Activated CD4-positive, alpha-beta T cell treated with anti-CD3 and anti-CD28 coated beads, Interleukin-2, amount 50 U/mL, for 1 hour (primary cell): ENCODE measurements at places on chromosomes 16 and 17.

DNA sequence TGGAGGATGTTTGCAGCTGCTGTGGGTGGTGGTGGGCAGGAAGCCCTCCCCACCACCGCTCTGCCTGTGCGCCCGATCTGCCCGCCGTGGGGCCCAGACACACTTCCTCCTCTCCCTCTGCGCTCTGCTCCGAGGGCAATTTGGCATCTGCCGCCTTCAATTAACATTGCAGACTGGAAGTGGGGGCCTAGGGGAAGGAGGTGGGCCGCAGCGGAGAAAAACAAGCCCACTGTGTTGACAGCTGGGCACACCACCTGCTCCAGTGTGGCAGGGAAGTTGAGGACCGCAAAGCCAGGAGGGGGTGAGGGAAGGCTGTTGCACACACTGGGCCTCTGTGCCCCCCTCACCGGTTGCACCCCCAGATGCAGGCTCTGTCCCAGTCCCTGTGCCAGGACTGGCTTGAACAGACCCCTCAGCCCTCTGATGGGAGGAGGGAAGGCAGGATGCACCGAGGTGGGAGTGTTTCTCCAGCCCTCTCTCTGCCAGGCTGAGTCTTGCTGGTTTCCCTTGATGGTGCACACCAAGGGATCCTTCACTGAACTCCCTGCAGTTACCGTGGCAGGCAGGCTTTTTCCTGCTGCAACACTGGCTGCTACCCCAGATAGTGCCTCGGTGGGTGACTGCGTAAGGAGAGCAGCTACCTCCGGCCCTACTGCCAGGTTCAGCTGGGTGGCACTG, 72.8 kb upstream of the MED9 start:
- DNase-seq, result peak; percentile 34

- DNase-seq, result no peak
Measured at GRCh38 chr17:49436174-49436573, 21.5 kb upstream of the PHB1 start.

DNA sequence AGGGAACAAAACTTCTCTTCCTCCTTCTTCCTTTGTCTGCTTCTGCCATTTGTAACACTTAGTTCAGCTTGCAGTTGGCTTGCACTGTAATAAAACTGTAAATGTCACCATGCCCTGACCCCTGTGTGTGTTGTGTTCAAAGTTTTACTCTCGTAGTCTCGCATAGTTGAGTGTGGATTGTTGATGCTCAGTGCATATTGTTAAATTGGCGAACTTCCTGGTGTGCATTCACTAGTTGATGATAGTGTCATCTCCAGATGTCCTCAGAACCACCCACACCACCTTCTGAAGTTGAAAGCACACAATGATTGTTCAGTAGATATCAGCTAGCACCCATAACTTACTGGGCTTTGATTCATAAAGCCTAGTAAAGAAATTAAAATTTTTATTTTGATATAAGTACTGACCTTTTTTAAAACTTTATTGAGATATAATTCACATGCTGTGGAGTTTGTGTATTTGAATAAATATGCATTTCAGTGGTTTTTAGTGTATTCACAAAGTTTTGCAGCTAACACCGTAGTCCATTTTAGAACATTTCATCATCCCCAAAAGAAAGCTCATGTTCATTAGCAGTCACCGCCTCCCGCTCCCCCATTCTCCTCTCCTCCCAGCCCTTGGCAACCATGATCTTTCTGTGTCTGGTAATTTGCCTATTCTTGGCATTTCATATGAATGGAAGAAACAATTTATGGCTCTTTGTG, 25.0 kb downstream of the USP10 start:
- DNase-seq, result no peak

DNA sequence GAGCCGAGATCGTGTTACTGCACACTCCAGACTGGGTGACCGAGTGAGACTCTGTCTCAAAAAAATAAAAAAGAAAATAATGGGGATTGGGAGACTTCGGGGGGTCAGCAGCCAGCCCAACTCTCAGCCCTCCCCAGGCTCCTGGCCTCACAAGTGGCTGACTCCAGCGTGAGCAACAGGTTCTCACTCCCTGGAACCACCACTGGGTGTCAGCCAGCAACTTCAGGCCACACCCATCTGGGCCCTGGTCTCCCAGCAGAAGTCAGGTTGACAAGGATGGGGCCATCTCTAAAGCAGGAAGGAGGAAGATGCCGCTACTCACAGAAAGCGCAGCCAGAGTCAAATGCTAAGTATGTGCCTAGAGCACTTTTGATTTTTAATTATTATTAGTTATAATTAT, 139.4 kb downstream of the C16orf78 start:
- DNase-seq, result no peak

GRCh38 chr17:10091046-10091445, 107.4 kb downstream of the GAS7 start:
- no peak for DNase-seq

- DNase-seq, result no peak
Measured at GRCh38 chr17:41835214-41835799, 725 bp downstream of the NT5C3B start.

DNA sequence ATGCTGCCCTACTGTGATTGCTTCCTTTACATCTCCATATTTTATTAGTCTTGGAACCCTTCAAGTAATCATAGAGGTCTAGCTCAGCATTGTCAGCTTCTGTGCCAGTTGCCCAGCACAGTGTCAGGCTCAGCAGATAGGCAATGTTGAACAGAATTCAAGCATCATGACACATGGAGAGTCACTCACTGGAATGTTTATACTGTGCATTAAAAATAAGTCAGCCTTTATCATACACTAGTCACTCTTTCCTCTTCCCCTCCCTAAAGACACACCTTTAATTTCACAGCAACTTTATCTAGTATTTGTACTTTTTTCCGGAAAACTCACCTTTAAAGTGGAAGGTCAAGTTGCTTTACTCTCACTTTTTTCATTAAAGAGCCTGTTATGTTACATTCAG, 253.8 kb upstream of the CDH11 start:
- DNase-seq, result no peak

GRCh38 chr17:16301963-16302855, 51.1 kb downstream of the CENPV start:
- no peak for DNase-seq

GRCh38 chr16:4081047-4081446, 35.2 kb downstream of the ADCY9 start:
- DNase-seq, result no peak

DNA sequence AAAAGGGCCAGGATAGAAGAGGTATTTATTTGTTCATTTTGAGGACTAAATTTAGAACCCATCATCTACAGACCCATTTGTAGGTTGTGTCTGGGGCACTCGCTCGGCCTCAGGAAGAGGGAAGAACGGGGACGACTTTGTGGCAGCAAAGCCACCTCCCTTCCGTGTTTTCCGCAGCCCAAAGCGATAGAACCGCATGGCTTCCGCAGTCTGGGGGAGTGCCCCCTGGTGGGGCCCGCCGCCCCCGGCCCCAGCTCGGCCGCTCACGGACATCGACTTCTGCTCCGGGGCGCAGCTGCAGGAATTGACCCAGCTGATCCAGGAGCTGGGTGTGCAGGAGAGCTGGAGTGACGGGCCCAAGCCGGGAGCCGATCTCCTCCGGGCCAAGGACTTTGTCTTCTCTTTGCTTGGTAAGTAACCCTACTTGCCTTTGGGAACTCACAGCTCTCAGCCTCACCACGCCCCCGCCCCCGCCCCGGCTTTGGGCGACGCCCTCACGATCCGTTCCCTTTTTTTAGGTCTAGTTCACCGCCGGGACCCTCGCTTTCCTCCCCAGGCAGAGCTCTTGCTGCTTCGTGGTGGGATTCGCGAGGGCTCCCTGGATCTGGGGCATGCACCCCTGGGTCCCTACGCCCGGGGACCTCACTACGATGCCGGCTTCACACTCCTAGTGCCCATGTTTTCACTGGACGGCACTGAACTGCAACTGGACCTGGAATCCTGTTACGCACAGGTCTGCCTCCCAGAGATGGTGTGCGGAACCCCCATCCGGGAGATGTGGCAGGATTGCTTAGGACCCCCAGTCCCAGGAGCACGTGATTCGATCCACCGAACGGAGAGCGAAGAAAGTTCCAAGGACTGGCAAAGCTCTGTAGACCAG, 681 bp downstream of the TMEM102 start:
- DNase-seq, result peak; percentile 47

GRCh38 chr16:23258919-23259237, 43.2 kb upstream of the SCNN1B start:
- DNase-seq, result no peak

DNA sequence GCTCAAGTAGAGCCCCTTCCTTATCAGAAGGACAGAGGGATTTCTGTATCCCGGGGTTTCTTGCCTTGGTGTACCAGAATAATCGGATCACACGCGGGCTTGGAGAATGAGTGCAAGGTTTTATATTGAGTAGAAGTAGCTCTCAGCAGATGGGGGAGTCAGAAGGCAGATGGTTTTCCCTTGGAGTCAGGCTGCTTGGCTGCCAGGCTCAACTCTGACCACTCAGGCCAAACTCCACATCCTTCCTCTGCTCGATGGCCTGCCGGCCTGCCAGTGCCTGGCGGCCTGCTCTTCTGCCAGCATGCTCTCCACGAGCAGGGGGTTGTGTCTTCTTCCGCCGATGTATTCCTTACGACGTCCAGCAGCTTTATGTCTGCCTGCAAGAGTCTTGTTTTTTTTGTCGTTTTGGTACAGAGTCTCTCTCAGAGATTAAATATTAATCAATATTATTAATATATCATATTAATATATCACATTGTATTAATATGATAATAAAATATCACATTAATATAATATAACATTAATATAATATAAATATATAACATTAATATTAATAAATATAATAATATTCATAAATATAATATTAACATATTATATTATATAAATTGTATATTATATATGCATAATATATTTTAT, 229.2 kb upstream of the WSCD1 start:
- no peak for DNase-seq

DNA sequence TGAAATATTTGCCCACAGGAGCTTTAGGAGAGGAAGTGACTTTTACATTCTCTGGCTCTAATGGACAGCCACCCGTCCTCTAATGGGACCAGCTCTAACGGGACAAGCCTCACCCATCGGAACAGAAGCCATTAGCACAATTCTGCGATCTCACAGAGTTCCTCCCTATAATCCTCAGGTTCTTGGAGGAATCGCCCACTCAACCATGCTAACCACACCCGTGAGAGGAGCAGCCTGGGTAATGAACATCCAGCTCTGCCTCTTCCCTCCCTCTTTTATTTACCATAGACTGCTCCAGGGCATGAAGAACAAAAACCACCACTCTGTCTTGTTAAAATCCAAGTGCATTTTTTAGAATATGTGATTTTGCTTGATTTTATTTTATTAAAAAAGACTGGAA, 6.8 kb downstream of the SLC35B1 start:
- DNase-seq, result no peak

DNA sequence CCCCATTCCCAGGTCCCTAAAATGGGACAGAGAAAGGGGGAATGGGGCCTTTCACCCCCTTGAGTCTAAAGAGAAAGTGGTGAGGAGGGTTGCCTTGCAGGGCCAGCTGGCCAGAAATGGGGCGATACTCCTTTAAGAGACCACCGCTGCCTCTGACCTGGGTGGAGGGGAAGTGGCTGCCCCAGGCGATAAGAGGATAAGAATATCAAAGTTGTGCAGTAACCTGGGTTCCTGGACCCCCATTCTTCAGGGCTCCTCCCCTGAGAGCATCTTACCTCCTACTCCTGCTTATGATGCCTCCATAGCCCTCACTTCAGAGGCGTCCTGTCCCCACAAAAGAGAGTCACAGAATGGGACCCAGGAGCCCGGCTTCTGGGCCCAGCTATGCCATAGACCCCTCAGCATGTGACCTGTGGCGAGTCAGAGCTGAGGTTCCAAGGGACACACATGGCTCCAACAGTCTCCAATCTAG, 5.2 kb upstream of the TSPOAP1 start:
- no peak for DNase-seq

DNA sequence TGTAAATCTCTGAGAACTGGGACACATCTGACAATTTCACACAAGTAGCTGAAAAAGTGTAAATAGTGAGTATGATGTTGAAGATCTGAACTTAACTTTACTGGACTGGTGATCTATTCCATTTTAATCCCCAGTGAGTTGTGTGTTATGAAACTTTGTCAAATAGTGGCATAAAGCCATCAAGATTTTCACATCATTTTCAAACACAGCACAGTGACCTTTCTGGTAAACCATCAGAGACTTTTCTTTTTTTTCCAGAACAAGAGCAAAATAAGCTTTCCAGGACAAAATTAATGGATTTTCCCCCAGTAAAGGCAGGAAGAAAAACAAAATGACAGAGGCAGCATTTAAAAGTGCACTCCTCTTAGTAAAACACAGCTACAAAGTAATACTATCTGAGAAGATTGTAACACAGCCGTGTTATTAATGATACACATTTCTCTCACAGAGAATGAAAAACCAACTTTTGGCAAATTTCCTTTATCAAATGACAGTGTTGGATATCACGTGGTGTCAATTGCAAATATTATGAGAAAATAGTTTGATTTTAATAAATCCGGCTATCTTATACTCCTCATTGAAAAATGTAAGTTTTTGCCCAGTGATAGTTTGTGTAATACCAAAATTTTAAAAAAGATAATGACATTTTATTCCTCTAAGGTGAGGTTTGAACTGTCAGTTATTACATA, 16.8 kb upstream of the COL1A1 start:
- no peak for DNase-seq

- no peak for DNase-seq
Measured at GRCh38 chr16:72811188-72811720, 236.7 kb downstream of the ZFHX3 start.

GRCh38 chr17:29165261-29165660, 14.9 kb downstream of the MYO18A start:
- DNase-seq, result no peak

- DNase-seq, result peak; percentile 68
Measured at GRCh38 chr17:58487589-58488427, at the start of gene HSF5. Gene HSF5, minus strand, starts transcription at chr17:58488408. Its CDS starts 134 bp downstream, at chr17:58488274.

- no peak for DNase-seq
Measured at GRCh38 chr17:4187076-4187475, 44.1 kb downstream of the CYB5D2 start.

DNA sequence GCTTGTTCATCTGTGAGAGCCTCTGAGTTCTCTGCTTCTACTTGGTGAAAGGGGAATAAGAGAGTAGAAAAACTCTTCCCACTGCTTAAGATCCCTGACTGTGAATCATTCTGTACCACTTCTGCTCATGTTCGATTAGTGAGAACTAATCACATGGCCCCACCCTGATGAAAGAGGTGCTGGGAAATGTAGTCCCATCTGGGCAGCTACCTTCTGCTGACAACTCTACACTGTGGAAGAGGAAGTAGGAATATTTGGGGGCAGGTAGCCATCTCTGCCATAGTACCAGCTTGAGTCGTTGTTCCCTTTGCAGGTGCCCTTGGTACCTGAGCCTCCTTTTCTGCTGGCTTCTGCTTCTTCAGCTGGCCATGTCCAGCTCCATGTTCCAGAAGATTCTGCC, 29.9 kb downstream of the NKD1 start:
- no peak for DNase-seq
